NCI-H446 (cell line): ENCODE measurements at places on chromosomes 4 and X.
A peak's percentile ranks its signal among the peaks of the same experiment; 100 is the strongest.

DNA sequence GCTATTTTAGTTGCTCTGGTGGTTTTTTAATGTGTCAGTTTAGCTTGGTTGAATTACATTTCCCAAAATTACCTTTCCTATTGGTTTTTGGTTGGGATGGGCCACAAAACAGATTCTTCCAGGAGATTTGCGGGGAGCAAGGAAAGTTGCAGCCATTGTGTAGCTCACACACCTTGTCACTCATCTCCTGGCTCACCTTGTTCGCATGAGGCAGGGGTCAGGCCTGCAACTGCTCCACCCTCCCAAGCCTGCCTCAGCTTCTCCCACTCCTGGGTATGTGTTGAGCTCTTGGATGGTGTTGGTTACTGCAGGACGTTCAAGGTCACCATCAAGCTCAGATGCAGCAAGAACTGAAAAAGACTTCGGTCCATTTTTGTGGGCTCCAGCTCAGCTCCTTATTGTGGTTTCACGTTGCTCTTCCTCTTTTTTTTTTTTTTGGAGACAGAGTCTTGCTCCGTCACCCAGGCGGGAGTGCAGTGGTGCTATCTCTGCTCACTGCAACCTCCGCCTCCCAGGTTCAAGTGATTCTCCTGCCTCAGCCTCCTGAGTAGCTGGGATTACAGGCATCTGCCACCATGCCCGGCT, 95.6 kb upstream of the METTL14 start:
- DNase-seq, result no peak

- no peak for DNase-seq
Observed at GRCh38 chr4:87865960-87866598, 33.3 kb downstream of the MEPE start.

- no peak for DNase-seq
Observed at GRCh38 chrX:68018248-68019203, 414.8 kb downstream of the OPHN1 start.

DNA sequence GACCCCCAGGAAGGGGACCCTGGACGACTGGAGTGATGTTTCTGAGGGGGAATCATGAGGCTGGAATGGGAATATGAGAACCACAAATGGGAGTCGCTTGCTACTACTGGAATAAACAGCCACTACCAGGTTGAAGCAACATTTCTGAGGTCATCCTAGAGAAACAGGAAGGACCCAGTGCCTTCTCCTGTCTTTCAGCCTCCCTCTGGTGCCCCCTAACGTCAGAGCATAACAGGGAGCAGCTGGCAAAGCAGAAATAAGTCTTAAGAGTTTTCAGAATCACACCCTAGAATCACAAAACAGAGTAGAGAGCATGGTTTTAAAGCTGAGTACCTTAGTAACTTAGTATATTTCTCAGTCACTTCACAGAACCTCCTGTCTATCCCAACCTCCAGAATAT, 347.8 kb upstream of the PITX2 start:
- DNase-seq, result no peak

- no peak for DNase-seq
Observed at GRCh38 chr4:73803213-73803612, 33.3 kb upstream of the CXCL6 start.

DNA sequence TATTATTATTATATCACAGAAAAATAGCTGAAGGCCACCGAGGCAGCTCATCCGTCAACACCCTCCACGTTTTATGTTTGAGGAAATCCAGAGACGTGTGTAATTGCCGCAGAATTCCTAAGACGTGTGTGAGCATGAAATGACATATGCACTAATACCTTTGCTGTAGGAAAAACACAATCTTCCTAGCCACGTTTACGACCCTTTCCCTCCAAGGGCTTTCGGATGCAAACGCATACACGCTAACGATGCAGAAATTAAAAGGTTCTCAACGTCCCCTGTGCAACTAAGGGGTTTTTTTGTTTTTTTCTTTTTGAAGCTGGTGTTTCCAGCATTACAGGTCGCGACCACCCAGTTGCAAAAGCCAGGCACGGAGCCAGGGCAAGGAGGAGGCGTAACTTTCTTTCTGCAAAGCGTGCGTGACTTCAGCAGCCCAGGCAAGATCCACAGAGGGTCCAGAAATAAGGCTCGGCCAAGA, 33.8 kb downstream of the CRLF2 start:
- no peak for DNase-seq

DNA sequence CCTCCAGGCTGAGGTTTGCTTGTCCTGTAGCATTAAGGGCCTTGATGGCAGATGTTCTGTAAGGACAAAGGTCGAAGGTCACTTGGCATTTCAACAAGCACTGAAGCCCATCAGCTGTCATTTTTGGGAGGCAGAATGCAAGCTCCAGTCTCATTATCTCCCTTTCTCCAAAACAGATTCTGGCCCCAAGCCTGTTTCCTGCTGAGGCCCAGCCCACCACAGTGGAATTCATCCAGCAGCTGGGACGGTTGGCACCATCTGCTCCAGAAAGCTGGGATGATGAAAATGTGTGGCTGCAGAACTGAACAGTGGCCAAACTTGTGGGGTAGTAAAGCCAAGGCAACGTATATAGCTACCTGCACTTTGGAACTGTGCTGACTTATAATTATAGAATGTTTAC, 17.7 kb upstream of the PPEF2 start:
- peak; percentile 91 for DNase-seq

- DNase-seq, result no peak
Observed at GRCh38 chrX:15269120-15269519, 763 bp downstream of the ASB9 start.
